CD4-positive, alpha-beta T cell treated with Interferon alpha-2 for 1 hour (primary cell): ENCODE measurements at places on chromosomes 6 and 20.
A peak's percentile ranks its signal among the peaks of the same experiment; 100 is the strongest.

DNA sequence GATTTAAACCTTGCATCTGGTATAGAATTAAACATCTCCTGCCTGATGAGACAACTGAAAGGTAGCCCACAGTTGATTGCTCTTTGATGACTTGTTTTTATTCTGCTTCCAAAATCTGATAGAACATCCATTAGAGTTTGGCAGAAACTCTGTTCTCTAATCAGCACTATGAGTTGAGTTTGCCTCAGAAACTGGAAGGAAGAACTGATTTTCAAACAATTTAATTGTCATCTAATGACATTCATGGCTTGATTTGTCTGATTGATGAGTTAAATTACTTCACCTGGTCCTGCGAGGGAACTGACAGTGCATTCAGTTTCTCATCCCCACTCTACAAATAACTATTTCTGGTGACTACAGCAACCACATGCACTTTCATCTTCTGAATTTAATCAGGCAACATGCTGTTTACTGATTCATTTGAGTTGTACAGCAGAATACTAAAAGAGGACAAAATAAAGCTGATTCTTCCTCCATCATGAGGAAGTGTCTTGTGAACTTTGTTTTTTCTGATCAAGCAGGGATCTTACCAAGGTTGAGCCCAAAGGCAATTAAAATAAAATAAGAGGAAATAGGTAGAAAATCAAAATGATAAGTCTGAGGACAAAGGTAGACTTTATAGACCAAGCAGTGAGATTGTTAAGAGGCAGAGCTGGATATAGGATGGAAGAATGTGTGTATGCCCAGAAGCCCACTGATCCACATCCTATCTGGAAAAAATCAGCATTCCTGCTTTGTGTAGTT lies 15.7 kb upstream of the MRAP2 start:
- DNase-seq: no peak

DNA sequence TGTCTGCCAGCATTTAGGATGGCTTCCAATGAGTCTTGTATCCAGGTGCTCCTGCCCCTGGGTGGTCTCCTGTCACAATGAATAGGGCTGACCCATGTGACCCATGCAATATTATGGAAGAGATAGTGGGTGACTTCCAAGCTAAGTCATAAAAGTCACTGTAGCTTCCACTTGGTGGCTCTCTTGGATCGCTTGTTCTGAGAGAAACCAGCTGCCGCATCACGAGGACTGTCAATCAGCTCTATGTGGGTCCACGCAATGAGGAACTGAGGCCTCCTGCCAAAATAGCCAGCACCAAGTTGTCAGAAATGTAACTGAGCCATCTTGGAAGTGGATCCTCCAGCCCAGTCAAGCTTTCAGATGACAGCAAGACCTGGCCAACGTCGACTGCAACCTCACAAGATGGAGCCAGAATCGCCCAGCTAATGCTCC lies 14.9 kb upstream of the MATN4 start:
- peak; percentile 52 for DNase-seq

GRCh38 chr6:34709386-34709785 lies 12.8 kb upstream of the ILRUN start:
- no peak for DNase-seq

- peak; percentile 39 for DNase-seq
Measured at GRCh38 chr6:118890997-118891790, 2.8 kb upstream of the ASF1A start.

DNA sequence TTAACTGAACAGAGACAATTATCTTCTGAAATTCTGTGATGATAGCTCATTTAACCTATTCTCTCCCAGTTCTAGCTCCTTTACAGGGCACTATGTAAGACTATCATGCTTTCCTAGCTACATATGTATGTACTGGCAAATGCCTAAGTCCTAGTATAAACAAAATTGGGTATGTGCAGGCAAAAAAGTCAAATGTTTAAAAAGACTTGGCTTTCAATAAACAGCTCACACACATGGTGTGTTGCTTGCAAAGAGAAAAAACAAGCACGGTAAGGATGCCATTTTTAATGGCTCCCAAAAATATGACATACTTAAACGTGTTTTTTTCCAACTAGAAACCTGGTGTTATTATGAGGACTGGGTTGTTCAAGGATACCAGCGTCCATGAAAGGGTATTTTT lies 44.8 kb downstream of the TOMM6 start:
- DNase-seq: no peak
